Activated naive CD8-positive, alpha-beta T cell treated with anti-CD3 and anti-CD28 coated beads for 36 hours (primary cell): ENCODE measurements at places on chromosomes 12 and 14. TPM values are rescaled to one million over a fixed set of nuclear protein-coding genes. Genes with fewer than 3 reads are reported as not detected.

DNA sequence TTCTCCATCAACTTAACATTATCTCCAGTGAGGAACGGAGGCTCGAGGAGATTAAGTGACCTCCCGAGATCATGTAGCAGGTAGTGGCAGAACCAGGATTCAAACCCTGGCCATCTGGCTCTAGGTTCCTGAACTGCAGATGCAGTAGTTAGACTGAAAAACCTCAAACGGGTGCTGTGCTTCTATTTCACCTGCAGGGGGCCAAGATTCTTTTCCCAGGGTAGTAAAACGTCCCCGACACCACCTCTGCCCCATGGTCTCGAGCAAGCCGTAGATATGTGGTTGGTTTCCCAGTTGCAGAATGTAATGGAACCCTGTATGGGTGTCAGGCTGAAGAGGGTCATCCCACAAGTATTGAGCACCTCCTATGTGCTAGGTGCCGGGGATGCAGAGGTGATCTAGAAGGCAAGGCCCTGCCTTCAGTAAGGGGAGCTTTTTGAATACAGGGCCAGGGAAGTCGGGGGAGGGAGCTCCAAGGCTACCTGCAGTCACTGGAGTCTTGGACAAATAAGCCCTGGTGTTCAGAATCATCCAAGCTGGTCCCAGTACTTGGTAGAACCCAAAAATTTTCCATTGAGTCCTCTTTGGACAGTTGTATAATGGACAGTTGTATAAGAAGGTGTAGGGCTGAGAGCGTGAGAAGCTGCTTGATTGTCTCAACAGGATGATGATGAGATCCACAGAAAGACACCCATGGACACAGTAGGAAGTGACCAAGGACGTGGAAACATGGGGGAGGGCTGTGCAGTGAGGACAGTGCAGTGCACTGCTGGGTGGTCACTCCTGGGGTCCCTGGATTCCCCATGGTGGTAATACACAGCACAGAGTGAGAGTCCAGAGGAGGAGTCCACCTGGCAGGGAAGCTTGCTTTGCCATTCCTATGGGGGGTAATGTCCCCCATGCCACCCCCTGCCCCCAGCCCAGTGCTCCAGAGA, 197.2 kb downstream of the CHST11 start:
- no peak for DNase-seq

GRCh38 chr12:13571035-13571434, 374.5 kb downstream of the EMP1 start:
- no peak for DNase-seq

GRCh38 chr12:612293-612692, 51.0 kb downstream of the NINJ2 start:
- no peak for DNase-seq

GRCh38 chr14:75292886-75293285, 14.3 kb downstream of the FOS start:
- no peak for DNase-seq

GRCh38 chr14:87698481-87698880, 294.5 kb downstream of the GALC start:
- DNase-seq, result no peak

GRCh38 chr12:131950182-131950913, 606 bp downstream of the EP400 start:
- peak; percentile 56 for DNase-seq

DNA sequence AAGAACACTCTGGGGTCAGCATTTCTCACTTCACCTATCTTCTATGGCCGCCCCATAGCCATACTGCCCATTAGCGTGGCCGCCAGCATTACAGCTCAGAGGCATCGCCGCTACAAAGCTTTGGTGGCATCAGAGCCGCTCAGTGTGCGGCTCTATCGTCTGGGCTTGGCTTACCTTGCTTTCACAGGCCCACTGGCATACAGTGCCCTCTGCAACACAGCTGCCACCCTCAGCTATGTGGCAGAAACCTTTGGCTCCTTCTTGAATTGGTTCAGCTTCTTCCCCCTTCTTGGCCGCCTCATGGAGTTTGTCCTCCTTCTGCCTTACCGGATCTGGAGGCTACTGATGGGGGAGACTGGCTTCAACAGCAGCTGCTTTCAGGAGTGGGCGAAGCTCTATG, 2.6 kb downstream of the DNAJC22 start:
- no peak for DNase-seq

DNA sequence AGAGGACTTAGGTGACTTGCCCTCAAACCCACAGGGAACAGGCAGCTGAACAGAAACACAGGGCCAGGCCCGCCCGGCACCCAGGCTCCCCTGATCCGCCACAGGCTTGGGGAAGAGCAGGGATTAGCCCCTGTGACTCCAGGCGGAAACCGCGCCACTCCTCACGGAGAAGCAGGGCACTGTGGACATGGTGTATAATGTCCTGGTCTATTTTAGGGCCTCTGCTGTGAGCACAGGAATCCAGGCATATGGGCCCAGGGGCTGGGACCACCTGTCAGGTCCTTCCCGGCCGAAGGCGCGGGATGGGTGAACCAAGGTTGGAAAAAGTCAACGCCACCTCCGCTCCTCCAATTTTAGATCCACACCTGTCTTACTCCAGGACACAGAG, 34.6 kb upstream of the MEG3 start:
- DNase-seq, result no peak

- DNase-seq, result no peak
Measured at GRCh38 chr12:8903646-8904045, 10.7 kb upstream of the PHC1 start.

DNA sequence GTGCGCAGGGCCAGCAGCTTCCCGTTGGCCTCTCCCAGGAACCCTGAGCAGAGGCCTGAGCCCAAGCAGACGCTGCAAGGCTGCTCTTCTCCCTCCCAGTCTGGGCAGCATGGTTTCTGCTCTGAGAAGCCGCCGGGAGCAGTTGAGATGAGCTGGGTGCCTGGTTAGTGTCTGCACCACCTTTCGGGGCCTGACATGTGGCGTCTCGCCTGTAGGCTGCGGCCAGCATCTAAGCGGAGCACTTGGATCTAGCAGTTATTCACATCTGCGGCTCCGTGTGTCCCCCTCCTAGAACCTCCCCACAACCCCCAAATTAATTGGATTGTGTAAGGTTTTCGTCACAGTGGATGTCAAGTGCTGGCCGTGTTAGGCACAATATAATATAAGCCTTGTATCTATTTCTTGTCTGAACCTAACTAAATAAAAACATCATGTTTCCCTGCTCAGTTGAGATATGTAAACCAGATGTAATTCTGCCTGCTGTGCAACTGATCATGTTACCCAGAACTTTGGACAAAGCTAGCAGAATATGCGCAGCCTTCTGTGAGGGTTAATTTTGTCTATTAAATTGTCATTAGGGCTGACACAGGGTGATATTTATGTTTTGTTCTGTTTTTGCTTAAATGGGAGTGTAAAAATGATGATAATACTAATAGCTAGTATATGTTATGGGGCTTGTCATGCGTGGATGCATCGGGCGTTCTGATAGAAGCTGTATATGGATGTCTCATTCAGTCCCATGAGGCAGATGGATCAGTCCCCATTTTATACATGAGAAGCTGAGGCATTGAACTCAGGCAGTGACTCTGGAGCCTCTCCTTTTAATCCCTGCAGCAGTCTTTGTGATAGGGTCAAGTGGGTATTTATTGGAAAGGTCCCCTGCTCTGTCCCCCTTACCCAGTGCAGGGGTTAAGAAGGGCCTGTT, 45.8 kb downstream of the ELK3 start:
- DNase-seq, result no peak

DNA sequence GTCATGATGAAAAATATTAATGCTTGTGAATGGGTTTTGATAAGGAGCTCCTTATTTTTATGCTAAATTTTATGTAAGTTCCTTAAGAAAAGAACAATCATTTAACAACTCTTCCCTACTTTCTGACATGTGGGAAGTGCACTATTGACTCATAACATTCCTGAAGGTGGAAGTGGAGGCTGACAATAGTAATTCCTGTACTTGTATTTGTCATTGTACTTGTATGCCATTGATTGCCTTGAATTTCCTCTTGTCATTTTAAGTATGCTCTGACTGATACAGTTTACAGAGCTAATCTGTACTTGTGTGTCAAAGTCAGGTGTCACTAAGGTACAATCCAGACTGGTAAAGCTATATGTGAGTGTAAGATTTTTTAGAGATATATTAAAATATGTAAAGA, 440.0 kb downstream of the SLC16A7 start:
- no peak for DNase-seq

GRCh38 chr12:127339065-127339464, 927.9 kb upstream of the TMEM132C start:
- no peak for DNase-seq

GRCh38 chr12:52231305-52232202, 1.5 kb upstream of the KRT7 start:
- DNase-seq, result no peak

- DNase-seq, result no peak
Measured at GRCh38 chr12:52308806-52309425, 12.3 kb downstream of the KRT83 start.

GRCh38 chr12:65450625-65451024, 172.1 kb downstream of the MSRB3 start:
- DNase-seq, result no peak

GRCh38 chr12:86261142-86261541, 5.0 kb upstream of the MGAT4C start:
- DNase-seq, result no peak

DNA sequence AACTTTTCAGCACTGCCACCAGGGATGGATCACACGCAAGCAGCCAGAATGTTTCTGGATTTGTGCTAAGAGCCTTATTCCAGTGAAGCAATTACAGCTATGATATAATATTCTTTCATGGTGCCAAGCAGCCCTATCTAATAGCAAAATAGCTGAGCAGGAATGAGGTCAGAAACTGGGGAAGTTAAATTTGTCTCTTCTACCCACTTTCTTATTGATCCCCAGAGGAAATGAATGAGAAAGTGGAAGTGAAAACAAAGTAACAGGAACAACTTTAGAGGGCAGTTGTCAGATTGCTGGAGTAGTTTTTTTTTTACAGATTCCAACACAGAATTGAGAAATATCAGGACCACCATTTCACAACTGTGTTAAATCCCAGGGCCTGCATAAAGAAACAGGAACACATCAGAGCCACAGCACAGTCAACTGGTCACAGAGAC, 44.8 kb downstream of the GCH1 start:
- DNase-seq, result no peak

DNA sequence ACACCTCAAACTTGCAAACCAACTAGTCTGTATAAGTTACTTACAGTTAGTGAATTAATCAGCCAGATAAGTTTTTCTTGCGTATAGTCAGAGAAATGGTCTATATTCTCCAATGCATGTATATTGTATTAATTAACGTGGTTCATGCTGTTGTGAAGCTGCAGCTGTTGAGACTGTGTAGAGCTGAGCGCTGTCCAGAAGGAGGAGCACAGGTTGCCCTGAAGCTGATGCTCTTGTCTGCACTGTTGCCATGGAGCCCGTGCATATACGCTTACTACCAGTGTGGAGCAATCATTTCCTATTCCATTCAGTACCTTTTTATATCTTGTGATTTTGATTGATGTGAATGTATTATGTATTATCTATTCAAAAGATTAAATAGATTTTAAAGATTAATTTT, 74.3 kb upstream of the ARID2 start:
- DNase-seq, result peak; percentile 47

DNA sequence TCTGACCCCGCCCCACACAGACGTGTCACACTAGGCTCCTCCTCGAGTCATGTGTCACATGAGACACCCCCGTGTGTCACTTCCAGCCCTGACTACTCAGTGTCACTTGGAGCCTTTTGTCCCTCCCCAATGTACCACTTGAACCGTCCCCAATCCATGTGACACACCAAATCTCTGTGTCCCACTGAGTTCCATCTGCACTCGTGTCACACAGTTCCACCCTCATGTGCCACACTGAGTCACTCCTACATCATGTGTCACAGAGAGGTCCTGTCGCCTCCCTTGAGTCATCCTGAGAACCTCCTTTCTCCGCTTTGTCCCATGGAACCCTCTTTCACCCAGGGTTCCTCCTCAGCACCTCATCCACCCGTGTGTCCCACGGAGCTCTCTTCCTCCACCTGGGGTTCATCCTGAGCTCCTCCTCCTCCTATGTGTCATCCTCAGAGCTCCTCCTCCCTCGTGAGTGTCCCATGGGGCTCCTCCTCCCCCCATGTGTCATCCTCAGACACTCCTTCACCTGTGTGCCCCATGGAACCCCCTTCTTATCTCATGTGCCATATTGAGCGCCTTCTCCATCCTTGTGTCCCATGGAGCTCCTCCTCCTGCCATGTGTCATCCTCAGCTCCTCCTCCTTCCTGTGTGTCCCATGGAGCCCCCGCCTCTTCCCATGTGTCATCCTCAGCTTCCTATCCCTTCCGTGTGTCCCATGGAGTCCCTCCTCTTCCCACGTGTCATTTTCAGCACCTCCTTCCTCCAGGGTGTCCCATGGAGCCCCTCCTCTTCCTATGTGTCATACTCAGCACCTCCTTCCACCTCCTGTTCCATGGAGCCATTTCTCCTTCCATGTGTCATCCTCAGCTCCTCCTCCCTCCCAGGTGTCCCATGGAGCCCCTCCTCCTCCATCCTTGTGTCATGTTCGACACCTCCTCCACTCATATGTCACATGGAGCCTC, 32.0 kb downstream of the RTL1 start:
- no peak for DNase-seq

GRCh38 chr12:83016218-83016835, 329.6 kb downstream of the TMTC2 start:
- DNase-seq, result no peak

DNA sequence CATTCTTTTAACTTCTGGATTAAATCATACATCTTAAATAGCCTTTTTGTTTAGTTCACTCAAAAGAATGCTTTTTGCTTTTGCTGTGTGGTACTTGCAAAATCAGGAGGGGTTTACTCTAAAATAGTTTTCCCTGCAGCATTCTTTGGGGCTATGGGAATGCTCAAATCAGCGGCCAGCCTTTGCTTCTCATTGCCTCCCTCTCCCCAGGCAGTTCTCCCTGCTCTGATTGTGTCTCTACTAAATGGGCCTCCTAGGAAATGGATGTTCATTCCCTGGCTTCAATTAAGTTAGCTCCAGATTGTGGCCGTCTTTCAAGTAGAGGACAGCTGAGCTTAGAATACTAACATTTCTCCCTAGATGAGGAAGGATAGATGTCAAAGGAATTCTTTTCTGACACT, 4.4 kb downstream of the TULP3 start:
- DNase-seq, result no peak

DNA sequence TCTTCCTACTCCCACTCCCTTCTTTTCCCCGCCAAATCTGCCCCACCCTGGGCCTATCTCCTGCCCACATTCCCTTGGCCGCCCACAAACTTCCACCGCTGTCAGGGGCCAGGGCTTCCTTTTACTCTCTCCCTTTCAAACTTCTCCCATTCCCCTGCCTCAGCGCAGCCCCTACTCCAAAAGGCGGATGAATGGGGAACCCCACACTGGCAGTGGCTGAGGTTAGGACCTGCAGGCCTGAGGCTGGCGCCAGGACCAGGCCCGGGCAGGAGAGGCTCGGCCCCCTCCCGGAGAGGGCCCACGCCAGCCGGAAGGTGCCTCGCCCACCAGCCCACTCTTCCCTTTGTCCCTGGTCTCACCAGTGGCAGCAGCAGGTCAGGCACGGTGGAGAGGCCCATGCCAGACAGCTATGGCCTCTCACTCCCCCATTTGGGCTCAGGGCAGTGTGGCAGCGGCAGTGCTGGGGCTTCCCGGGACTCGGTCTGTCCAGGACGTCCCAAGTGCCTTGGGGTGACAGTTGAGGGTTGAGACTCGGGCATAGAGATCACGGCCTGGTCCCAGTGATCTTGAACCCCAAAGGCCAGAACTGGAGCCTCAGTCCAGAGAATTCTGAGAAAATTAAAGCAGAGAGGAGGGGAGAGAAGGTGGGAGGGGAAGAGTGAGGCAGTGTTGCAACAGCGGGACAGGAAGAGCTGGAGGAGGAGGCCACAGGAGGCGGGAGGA, at the start of gene TNFRSF1A:
Gene TNFRSF1A (minus strand): TSS at position 660 of the 723 bp plus-strand sequence. CDS start 262 bp downstream, at position 398.
- DNase-seq, result peak; percentile 48

The SMIM41 gene
- not detected for total RNA-seq

The RNF41 gene
- 31.2 TPM for total RNA-seq

The ASCL1 gene
- total RNA-seq, result not detected

The GUCY2C gene
- total RNA-seq, result not detected

The BATF gene
- 47.9 TPM for total RNA-seq

The ALG10 gene
- total RNA-seq, result 20.6 TPM
